Smooth muscle cell of trachea (primary cell): ENCODE measurements at places on chromosomes 5 and 9. TPM values are rescaled to one million over a fixed set of nuclear protein-coding genes. Genes with fewer than 3 reads are reported as not detected.

Gene SMIM33
- total RNA-seq = not detected in 2 replicates

Gene NME5
- 2.6 and 2.8 TPM in 2 replicates for total RNA-seq

Gene LEAP2
- total RNA-seq = 0.15 and 0.50 TPM in 2 replicates

Gene TAF1L
- under 0.01 TPM in 2 replicates for total RNA-seq

Gene NXNL2
- 2.0 and 2.3 TPM in 2 replicates for total RNA-seq

Gene PCDHGA4
- total RNA-seq = 8.9 and 11.1 TPM in 2 replicates

Gene TMEM174
- total RNA-seq = not detected in 2 replicates

Gene TLE1
- total RNA-seq = 29.7 and 47.1 TPM in 2 replicates

Gene GFI1B
- 0.17 TPM in 1 of 2 replicates, not detected in the other for total RNA-seq

Gene LRRC70
- 0.50 and 1.3 TPM in 2 replicates for total RNA-seq
